ENCODE measurements at places on chromosomes 16 and 17.

GRCh38 chr16:71344315-71344905, 14.1 kb upstream of the CALB2 start:
- DNase-seq, result no peak

- no peak for DNase-seq
These were observed 1329.5 kb upstream of the CDH8 start for GRCh38 chr16:63365649-63366304.

GRCh38 chr16:72220875-72221629, 49.1 kb upstream of the PMFBP1 start:
- no peak for DNase-seq

- DNase-seq, result no peak
These were observed 1.6 kb upstream of the ACSF3 start for GRCh38 chr16:89092013-89092412.

DNA sequence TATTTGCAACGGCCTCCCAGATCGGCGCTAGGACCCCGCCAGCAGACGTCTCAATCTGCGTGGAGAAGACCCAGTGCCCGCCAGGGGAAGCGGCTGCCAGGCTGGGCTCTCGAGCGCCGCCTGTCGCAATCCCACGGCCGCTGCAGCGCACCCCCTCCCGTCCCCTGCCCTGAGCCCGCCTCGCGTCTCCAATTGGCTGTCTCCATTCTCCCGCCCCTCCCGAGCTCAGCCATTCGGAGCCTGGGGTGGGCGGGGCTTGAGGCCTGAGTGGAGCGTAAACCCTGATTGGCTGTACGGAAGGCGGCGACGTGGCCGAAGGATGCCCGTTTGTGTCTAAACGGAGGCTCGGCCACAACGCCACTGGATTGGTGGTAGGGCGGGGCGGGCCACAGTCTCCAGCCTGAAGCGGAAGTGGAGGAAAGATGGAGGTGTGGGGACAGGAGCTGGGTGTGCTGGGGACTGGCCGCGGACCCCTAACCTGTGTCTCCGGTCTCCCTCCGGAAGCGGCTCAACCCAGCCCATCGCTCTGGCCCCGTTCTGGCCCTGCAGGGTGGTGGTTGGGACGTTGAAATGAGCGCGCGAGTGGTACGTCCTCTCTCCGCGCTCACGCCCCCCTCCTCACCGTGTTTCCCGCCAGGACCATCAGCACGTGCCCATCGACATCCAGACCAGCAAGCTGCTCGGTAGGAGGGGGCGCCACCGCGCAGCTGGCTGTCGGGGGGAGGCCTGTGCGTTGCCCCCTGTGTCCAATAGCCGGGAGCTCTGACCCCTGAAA, at the start of gene CDK5RAP3:
Gene CDK5RAP3 (plus strand): TSS at position 389 of the 775 bp plus-strand sequence. CDS start 34 bp downstream, at position 423.
- peak; percentile 99 for DNase-seq

DNA sequence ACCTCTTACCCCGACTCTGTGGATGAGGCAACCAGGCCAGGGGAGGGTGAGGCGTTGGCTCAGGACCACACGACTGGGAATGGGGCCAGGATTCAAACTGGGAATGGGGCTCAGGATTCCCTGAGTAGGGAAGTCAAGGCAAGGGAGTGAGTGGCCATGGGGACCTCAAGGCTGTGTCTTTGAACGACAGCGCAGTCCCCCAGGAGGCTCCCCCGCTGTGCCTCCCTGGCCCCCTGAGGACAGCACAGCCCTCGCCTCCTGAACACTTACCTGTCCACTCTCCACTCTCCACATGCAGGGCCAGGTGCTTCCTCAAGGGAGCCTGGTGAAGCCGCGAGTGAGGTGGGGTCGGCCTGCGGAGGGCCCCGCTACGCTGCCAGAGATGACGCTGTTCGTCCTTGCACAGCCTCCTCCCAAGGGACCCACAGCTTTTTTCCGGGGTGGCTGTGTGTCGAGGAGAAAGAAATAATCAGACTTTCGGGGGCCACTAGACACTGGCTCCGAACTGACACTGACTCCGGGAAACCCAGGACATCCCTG, 6.9 kb downstream of the ZNF469 start:
- no peak for DNase-seq

DNA sequence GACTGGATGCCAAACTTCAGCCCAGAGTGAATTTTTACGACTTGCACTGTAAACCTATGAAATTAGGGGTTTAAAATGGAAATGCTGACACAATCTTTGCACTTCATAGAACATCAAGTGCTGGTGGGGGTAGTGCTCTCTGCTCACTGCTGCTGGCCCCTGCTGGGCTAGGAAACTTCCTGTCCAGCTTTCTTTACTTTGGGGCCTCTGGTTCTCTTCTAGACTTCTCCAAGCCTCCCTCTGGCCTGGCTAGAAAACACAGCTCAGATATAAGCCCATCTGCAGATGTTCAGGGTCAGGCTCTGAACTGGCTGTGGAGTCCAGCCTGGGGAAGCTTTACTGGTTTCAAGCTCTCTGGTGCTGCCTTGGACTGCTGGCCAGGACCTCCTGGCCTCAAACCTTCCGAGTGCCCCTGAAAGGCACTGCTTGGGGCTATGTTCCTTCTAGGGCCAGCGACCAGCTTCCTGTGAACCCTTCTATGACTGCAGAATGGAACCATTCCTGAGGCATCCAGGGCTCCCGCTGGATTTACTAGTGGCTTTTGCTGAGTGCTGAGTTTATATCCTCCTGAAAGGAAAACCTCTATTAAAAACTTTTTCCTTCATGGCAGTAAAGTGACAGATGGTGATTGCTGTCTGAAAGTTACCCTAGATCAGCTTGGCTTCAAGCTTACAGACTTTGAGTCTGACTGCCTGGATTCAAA, 59.4 kb downstream of the TBX4 start:
- no peak for DNase-seq

DNA sequence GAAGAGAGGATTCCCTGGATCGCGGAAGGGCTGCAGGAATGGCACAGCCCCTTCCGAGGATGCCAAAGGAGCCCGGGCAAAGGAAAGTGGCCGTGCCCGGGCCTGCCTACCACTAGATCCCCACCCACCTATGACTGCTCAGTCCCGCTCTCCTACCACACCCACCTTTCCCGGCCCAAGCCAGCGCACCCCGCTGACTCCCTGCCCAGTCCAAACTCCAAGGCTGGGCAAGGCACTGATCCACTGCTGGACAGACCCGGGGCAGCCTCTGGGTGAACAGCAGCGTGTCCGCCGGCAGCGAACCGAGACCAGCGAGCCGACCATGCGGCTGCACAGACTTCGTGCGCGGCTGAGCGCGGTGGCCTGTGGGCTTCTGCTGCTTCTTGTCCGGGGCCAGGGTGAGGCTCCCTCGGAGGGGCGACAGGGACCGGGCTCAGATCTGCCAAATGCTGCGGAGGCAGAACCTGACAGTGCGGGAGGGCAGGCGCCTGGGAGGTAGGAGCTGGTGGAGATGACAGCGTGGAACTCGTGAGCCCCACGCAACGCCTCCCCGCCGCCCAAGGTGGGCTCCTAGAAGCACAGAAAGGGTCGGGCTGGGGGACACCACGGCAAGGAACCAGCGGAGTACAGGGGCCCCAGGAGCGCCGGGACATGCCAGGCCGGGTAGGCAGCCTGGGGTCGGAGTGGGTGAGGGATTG, at the start of gene CES2:
Gene CES2 (plus strand): TSS at position 203 of the 698 bp plus-strand sequence. CDS start 120 bp downstream, at position 323.
- DNase-seq, result no peak

GRCh38 chr17:1087381-1088241, 90.7 kb downstream of the TIMM22 start:
- DNase-seq, result no peak

GRCh38 chr17:40524243-40524965, 23.0 kb upstream of the TNS4 start:
- DNase-seq, result no peak

DNA sequence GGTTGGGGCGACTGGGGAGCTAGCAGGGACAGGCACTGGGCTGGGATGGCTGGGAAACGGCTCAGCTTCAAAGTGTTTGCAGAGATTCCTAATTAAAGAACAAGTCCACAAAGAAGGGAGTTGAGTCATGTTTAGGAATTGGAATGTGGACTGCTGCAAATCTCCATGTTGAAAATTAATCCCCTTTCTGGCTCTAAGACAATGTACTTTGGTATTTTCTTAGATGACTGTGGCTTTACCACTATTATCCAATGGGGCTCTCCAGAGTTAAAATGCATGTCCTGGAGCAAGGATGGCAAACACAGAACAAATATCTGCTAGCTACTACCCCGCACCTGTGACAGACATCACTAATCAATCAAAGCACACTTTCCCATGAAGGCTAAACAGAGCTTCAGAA, 22.2 kb upstream of the WSCD1 start:
- no peak for DNase-seq
